ENCODE measurements at places on chromosomes 1 and 21.

- DNase-seq = no peak
These were observed 182.5 kb upstream of the SGIP1 start for GRCh38 chr1:66351478-66351877.

- DNase-seq = peak; percentile 61
These were observed 55.6 kb downstream of the NKAIN1 start for GRCh38 chr1:31183927-31184554.

GRCh38 chr1:154835531-154836324, 34.4 kb downstream of the KCNN3 start:
- DNase-seq = no peak

GRCh38 chr1:23039308-23039826, 20.1 kb downstream of the KDM1A start:
- no peak for DNase-seq

GRCh38 chr1:109906160-109906838, 4.3 kb upstream of the CSF1 start:
- peak; percentile 80 for DNase-seq

DNA sequence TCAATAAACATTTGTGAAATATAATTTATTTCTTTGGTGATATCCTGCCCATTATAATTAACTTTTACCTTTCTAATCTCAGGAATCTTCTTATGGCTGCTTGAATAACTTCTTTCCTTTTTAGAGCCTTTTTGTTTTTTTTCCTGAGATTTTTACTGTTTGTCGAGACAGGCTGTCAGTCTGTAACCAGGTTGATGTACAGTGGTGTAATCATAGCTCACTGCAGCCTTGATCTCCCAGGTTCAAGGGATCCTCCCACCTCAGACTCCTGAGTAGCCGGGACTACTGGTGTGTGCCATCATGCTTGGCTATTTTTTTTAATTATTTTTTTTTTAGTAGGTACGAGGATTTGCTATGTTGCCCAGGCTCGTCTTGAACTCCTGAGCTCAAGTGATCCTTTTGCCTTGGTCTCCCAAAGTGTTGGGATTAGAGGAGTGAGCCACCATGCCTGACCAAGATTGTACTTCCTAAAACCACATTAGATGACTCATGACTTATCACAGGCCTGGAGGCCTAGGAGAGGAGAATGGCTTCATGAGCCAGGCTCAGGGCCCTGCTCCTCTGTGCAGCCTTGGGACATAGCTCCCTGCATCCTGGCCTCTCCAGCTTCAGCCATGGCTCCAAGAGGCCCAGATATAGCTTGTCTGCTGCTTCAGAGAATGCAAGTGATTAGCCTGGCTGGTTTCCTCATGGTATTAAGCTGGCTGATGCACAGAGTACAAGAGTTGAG, 48.6 kb downstream of the CTH start:
- DNase-seq = no peak

DNA sequence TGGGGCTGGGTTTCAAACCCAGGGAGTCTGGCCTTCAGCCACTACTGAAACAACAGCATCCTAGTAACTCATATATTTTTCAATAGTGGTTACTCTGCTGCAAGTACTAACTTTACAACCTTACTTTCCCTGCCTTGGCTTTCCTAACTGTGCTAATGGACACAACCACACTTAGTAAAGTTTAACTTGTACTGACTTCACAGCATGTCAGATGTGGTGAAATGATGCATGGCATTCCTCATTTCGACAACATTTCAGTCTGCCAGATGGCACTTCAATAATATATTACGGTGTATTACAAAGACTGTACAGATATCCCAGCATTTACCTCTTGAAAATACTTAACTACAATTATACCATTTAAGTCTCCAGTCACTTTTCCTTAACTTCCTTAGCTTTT, 27.8 kb downstream of the LRRC7 start:
- no peak for DNase-seq

DNA sequence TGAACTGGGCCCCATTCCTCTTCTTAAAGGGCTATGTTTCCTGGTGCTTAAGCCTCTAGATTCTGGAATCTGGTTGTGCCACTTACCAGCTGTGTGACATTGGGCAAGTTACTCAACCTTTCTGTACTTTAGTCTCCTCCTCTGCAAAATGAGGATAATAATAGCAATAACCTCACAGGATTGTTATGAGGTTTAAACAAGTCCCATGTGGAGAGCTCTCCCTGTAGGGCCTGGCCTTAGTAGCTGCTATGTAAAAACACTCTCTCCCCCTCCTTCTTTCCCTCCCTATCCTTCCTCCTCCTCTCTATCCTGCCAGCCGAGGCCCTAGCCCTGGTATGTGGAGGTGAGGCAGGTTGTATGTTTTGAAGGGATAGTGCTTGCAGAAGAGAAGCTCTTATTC, 8.2 kb upstream of the PEAR1 start:
- no peak for DNase-seq

GRCh38 chr21:34845521-34846451, 177.0 kb downstream of the CLIC6 start:
- DNase-seq = peak; percentile 23
